ENCODE measurements at places on chromosomes 1 and 21.

DNA sequence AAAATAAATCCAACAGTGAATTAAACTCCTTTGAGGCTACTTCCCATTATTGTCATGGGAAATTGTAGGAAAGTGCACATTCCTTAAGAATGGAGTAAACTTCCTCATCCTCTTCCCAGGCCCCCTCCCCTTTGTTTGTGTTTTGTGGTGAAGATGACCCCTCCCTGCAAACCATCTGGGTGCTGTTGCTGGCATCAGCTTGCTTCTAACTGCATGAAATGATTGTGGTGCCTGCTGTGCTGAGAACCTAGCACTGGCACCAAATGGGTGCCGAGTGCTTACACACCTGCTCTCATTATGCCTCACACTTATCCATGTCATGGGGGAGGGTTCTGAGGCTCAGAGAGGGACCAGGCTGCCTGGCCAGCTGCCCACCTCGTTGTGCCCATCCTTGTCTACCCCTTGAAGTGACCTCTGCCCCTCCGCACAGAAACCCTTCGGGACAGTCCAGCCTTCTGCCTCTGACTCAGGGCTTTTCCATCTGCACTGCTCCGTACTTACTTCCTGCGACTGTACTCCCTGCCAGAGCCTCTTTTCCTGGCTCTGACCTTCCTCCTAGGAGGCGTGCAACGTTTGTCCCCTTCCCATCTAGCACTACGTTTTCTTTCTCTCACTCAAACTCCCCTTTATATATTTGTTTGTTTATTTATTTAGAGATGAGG lies 30.6 kb downstream of the CAPN2 start:
- DNase-seq, result no peak

DNA sequence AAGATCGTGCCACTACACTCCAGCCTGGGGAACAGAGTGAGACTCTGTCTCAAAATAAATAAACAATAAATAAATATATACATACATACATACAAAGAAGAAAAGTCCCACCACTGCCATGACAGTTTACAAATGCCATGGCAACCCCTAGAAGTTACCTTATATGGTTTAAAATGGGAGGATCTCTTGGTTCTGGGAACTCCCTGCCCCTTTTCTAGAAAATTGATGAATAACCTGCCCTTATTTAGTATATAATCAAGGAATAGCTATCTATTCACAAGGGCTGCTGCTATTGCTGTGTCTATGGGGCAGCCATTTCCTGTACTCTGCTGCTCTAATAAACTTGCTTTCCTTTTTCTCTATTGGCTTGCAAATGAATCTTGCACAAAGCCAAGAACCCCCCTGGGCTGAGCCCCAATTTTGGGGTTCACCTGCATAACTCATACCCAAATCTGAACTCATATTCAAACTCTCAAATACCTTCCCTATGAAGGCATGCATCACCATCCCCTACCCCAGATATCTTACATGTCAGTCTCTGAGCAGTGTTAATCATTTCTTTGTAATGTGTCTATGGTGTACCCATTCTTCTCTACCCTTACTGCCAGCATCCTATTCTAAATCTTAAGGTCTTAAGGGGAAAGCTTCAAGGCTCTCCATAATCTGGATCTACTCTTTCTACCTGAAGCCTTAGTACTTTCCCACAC lies 9.0 kb downstream of the GON4L start:
- no peak for DNase-seq

GRCh38 chr1:223212441-223212840 lies 69.4 kb upstream of the TLR5 start:
- no peak for DNase-seq

DNA sequence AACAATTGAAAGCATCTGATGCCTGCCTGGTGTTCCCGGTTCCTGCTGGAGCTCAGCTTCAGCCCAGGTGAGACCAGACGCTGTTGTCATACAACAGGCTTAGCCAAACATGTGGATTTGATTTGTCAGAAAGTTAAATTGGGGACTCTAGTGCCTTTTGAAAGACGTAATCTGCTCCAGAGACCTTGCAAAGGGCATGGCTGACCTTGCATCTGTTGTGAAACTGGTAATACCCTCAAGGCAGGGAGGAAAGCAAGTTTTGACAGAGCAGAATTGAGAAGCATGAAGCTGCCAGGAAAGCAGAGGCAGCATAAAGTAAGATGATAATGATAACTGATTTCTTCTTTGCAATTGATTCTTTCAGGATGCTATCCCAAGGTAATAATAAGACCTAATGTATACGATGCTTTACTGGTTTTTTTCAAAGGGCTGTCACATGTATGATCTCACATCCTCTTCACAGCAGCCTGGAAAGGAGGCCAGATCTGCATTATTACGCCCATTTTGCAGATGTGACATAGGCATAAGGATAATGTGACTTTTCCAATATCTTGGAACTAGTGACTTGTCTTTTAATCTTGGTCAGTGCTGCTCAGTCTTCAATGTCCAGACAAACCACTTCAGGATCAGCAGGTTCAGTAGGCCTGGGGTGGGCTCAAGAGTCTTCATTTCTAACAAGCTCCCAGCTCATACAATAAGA lies 24.7 kb upstream of the CNN3 start:
- DNase-seq, result no peak

GRCh38 chr1:92583821-92584760 lies 97.4 kb upstream of the GFI1 start:
- peak; percentile 72 for DNase-seq

GRCh38 chr1:175400766-175401165 lies 208.2 kb upstream of the KIAA0040 start:
- DNase-seq, result no peak

Measured in PC-3 (cell line).